Transverse colon (tissue), 4 donors: ENCODE measurements at places on chromosomes 16 and 17. TPM values are rescaled to one million over a fixed set of nuclear protein-coding genes. Genes with fewer than 3 reads are reported as not detected.

DNA sequence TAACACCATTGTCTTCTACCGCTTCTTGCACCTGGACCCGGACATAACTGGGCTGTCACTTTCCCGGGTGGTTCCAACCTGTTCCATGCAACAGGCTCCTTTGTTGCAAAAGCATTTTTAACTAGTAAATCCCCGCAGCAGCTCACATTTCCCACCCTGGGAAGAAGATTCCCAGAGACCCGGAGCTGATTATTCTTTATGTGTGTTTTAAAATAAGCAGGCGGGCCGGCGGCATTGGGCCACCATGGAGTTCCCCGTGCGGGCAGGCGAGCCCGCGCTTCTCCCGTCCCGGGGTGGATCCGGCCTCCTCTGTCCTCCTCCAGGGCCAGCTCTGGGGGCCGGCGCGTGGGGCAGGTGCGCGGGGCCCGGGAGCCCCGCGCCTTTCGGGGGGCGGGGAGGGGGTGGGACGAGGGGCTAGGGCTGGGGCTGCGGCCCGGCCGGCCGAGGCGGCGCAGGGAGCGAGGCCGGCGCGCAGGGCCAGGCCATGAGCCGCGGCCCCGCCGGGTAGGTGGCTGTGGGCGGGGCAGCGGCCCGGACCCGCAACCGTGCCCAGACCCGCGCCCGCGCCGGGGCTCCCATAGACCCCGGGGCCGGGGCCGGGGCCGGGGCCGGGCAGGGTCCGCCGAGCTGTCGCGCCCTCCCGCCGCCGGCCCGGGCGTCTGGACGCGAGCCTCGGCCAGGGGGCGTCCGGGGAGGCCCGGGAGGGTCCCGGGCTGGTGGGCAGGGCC lies 1.7 kb downstream of the CRAMP1 start:
- peak; percentile 24 for DNase-seq
- H3K4me1 ChIP-seq = peaks cover 50% of the 10 kb centered on the region
- peak overlapping the region; percentile 95 for H3K27ac ChIP-seq
- H3K4me3 ChIP-seq = peak overlapping the region; percentile 95

- peak overlapping the region; percentile 89 for H3K27ac ChIP-seq
- no peaks in the 10 kb centered on the region for H3K27me3 ChIP-seq
- no peaks in the 10 kb centered on the region for H3K36me3 ChIP-seq
Observed at GRCh38 chr17:3978421-3979289, 14.4 kb upstream of the ATP2A3 start.

GRCh38 chr17:58411408-58411894 lies 5.9 kb downstream of the RNF43 start:
- no peak for DNase-seq
- H3K36me3 ChIP-seq = no peaks in the 10 kb centered on the region
- no peak overlapping the region for H3K4me3 ChIP-seq
- no peaks in the 10 kb centered on the region for H3K27me3 ChIP-seq
- H3K27ac ChIP-seq = peak overlapping the region; percentile 84

DNA sequence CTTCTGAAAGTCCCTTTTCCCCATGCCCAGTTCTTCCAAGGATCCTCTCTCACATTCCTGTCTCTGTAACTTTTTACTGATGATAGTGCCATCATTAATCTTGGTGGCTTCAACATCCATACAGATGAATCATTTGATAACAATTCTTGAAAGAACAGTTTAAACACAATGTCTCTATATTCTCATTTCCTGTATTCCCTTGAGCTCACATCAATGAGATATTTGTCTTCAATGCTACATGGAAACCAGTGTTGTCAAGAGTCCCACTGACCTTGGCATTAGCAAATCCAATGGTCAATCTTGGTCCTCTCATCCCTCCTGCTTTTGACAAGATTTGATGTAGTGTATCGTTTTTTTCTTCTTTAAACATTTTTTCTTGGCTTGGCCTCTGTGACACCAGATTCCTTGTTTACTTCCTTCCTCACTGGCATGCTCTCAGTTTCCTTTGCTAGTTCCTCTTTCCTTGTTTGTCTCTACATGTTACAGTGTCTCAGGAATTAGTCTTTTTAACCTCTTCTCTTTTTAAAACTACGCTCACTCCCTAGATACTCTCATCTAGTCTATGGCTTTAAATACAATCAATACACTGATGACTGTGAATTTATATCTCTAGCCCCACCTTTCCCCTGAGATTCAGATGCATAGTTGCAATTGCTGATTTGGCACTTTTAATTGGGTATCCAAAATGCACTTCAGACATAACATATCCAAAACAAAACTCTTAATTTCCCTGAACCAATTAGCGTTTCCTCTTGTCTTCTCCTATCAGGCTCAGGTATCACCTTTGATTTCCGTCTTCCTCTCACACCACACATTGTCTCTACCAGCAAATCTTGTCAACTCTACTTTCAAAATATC lies 134.0 kb downstream of the MYO1D start:
- no peaks in the 10 kb centered on the region for H3K27me3 ChIP-seq
- H3K36me3 ChIP-seq = no peaks in the 10 kb centered on the region
- no peak overlapping the region for H3K27ac ChIP-seq
- peaks cover 9% of the 10 kb centered on the region for H3K4me1 ChIP-seq

- H3K27ac ChIP-seq = peak overlapping the region; percentile 80
- no peak overlapping the region for H3K4me3 ChIP-seq
- H3K4me1 ChIP-seq = peaks cover 34% of the 10 kb centered on the region
- no peak for DNase-seq
Observed at GRCh38 chr17:75078284-75079022, 9.3 kb upstream of the SLC16A5 start.

GRCh38 chr16:55900616-55901393 lies 25.6 kb upstream of the CES5A start:
- H3K27ac ChIP-seq = no peak overlapping the region
- DNase-seq = no peak
- H3K4me3 ChIP-seq = no peak overlapping the region
- H3K36me3 ChIP-seq = no peaks in the 10 kb centered on the region
- no peaks in the 10 kb centered on the region for H3K4me1 ChIP-seq

DNA sequence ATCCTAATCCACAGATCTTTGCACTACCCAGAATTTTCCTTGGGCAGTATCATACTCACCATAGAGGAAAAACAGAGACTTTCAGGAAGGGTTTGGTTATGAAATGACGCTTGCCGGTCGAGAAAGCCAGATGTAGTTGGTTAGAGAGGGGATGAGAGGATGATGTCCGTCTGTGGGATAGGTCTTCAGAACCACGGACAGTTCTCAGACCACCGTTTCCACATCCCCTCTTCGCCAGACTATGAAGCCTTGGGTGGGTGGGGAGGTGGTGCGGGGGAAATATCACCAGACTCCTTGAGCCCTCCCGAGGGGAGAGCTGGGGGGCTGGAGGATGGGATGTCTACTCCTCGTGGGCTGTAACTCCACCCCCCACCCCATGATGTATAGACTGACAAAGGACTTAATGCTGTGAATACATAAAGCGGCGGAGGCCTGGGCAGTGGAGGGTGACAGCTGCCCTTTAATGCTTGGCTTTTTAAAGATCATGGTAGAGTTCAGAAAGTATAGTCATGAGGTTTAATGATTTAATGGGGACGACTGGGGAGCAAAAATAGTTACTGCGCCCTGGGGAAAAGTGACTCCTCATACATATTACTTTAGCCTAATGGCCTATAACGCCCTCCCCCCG lies 96.6 kb downstream of the MRM1 start:
- H3K36me3 ChIP-seq = no peaks in the 10 kb centered on the region
- no peaks in the 10 kb centered on the region for H3K4me1 ChIP-seq
- no peak overlapping the region for H3K27ac ChIP-seq
- peaks cover 41% of the 10 kb centered on the region for H3K27me3 ChIP-seq
- H3K4me3 ChIP-seq = no peak overlapping the region
- no peak for DNase-seq

DNA sequence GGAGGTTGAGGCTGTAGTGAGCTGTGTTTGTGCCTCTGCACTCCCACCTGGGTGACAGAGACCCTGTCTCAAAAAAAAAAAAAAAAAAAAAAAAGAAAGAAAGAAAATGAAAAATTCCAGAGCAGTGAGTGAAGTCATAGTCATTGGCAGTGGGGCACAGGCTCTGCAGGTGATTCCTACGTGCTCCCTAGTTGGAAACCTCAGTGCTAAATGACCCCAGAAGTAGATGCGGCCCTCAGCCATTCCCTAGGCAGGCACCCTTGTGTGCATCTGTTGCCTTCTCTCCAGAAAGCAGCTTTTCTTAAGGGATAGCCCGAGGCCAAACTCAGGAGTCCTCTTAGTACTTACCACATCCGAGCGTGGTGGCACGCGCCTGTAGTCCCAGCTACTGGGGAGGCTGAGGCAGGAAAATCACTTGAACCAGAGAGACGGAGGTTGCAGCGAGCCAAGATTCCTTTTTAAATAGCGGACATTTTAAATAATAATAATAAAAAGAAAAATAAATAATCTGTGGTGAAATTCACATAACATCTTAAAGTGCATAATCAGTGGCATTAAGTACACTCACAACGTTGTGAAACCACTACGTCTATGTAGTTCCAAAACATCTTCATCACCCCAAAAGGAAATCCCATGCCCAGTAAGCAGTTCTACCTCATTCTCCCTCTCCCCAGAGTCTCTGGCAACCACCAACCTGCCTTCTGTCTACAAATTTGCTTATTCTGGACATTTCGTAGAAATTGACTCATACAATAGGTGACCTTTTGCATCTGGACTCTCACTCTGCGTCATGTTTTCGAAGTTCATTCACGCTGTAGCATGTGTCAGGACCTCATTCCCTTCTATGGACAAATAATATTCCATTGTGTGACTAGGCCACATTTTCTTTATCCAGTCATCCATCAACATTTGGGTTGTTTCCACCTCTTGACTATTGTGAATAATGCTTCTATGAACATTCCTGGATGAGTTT lies 12.5 kb upstream of the SPHK1 start:
- no peak overlapping the region for H3K4me3 ChIP-seq
- H3K27ac ChIP-seq = no peak overlapping the region
- H3K36me3 ChIP-seq = no peaks in the 10 kb centered on the region

DNA sequence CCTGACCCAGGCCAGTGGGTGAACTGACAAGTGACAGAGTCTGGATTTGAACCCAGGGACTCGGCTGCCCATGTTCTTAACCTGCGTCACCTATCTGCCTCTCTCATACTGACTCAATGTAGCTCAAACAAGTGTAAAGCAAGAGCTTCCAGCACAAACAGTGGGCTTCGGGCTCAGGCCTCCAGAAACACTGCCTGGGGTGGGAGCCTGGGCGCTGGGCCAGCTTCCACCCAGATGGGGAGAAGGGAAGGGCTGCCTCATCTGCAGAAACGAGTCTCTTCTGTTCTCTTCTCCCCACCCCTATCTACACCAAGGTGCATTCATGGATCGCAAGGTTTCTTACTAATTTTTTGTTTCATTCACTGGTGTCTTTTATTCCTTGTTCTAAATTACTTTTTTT lies 1.3 kb downstream of the CDRT4 start:
- H3K4me1 ChIP-seq = peaks cover 17% of the 10 kb centered on the region
- H3K4me3 ChIP-seq = no peak overlapping the region
- no peaks in the 10 kb centered on the region for H3K36me3 ChIP-seq
- no peaks in the 10 kb centered on the region for H3K27me3 ChIP-seq
- no peak overlapping the region for H3K27ac ChIP-seq

DNA sequence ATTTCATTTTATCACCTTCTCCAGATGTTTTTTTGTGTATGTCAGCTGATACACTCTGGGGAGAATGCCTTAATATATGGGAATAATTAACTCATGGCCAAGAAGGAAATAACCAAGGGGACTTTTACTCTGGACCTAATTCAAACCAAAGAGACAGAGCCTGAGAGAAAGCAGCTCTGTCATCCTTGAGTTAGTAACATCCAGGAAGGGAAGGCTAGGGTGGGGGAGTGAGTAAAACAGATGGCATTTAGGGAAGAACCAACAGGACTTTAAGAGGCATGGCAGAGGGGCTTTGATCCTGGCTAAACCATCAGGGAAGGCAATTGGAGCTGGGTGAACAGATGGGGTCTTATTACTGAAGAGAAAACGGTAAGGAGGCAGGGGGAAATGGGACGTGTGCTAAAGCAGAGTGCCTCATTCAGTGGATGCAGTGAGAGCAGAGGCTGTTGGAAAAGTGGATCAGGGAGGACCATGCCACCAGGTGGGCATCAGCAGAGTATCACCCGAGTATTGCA lies 2.5 kb upstream of the SMPD3 start:
- no peak overlapping the region for H3K27ac ChIP-seq
- no peak for DNase-seq
- no peaks in the 10 kb centered on the region for H3K36me3 ChIP-seq
- H3K27me3 ChIP-seq = peaks cover 13% of the 10 kb centered on the region
- H3K4me1 ChIP-seq = peaks cover 11% of the 10 kb centered on the region
- no peak overlapping the region for H3K4me3 ChIP-seq

DNA sequence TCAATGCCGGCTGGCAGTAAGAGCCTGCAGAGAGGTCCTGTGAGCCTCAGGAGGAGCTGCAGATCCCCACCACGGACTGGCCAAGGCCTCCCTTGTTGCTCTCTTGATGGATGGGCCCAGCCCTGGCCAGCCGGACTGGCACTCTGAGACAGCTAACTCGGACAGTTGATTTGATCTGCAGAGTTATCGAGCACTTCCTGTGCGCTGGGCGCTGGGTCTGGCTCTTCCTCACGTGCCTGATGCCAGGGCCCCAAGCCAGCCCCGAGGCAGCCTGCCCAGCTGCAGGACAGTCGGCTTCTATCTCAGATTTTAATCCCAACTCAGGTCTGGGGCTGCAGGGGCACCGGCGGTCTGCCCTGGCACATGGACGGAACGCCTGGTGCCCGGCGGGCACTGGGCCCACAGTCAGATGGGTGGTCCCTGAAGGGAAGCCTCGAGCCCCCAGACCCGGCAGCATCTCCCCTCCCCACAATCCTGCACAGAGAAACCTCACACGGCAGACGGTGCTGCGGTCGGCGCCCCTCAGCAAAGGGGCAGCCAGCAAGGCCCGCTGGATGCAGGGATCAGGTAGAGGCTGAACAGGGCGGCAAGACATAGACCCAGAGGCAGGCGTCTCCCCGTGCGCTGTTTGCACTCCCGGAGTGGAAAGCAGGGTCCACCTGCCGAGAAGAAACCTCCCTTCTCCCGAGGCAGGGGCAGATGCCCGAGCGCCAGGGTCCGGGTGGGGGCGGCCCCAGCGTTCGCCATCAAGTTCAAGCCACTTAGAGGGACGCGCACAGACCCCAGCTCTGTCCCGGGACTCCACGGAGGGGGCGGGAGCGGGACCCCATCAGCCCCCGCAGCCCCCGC lies 34.0 kb downstream of the TIMM22 start:
- H3K27me3 ChIP-seq = no peaks in the 10 kb centered on the region
- peak overlapping the region; percentile 54 for H3K27ac ChIP-seq
- H3K4me3 ChIP-seq = peak overlapping the region; percentile 32
- peaks cover 4% of the 10 kb centered on the region for H3K4me1 ChIP-seq

GRCh38 chr16:63789603-63790002 lies 1332.3 kb downstream of the CDH11 start:
- no peaks in the 10 kb centered on the region for H3K27me3 ChIP-seq
- H3K36me3 ChIP-seq = no peaks in the 10 kb centered on the region
- H3K4me1 ChIP-seq = no peaks in the 10 kb centered on the region
- H3K4me3 ChIP-seq = no peak overlapping the region

Gene MEFV
- 0.68 TPM for total RNA-seq

Gene UBB
- 615 TPM for total RNA-seq

Gene KIAA0513
- total RNA-seq = 41.3 TPM
